ENCODE measurements at places on chromosomes 4 and X.

DNA sequence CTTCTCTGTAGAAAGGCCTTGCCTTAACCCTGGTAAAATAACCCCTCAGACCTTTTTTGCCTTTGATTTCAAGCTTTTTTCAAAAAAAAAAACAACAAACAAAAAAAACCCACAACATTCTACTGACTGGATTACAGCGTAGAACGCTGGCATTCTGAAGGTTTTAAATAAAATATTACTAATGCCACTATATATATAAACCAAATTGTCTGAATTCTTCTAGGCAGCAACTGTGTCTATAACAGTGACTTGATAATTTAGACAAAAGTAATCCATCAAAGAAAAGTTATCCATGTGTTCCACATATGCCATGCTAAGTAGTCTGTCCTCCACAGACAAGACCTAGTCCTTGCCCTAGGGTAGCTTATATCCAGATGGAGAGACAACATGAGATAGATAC lies 33.6 kb upstream of the CXCL8 start:
- DNase-seq = no peak

- DNase-seq = no peak
Observed at GRCh38 chr4:99447079-99447478, 11.9 kb upstream of the ADH7 start.

GRCh38 chr4:135411251-135411650 lies 1209.7 kb upstream of the PABPC4L start:
- DNase-seq = no peak

DNA sequence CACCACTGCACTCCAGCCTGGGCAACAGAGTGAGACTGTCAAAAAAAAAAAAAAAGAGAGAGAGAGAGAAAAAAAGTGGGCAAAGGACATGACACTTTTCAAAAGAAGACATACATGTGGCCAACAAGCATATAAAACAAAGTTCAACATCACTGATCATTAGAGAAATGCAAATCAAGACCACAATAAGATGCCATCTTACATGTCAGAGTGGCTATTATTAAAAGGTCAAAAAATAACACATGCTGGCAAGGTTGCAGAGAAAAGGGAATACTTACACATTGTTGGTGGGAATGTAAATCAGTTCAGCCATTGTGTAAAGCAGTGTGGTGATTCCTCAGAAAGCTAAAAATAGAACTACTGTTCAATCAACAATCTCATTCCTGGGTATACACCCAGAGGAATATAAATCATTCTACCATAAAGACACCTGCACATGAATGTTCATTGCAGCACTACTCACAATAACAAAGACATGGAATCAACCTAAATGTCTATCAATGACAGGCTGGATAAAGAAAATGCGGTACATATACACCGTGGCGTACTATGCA lies 94.9 kb upstream of the TRIM2 start:
- DNase-seq = no peak

DNA sequence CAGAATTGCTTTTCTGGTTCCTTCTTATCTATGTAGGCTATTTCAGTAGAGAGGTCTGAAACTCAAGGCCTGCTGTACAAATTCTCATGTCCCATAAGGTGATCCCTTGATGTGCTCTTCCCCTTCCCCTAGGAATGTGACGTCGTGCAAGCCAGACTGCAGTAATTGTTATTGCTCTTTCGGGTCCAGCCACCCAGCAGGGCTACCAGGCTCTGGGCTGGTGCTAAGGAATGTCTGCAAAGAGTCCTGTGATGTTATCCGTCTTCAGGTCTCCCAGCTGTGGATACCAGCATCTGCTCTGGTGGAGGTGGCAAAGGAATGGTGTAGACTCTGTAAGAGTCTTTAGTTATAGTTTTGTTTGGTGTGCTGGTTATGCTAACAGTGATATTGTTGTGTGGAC lies 378.7 kb downstream of the C4orf33 start:
- no peak for DNase-seq

DNA sequence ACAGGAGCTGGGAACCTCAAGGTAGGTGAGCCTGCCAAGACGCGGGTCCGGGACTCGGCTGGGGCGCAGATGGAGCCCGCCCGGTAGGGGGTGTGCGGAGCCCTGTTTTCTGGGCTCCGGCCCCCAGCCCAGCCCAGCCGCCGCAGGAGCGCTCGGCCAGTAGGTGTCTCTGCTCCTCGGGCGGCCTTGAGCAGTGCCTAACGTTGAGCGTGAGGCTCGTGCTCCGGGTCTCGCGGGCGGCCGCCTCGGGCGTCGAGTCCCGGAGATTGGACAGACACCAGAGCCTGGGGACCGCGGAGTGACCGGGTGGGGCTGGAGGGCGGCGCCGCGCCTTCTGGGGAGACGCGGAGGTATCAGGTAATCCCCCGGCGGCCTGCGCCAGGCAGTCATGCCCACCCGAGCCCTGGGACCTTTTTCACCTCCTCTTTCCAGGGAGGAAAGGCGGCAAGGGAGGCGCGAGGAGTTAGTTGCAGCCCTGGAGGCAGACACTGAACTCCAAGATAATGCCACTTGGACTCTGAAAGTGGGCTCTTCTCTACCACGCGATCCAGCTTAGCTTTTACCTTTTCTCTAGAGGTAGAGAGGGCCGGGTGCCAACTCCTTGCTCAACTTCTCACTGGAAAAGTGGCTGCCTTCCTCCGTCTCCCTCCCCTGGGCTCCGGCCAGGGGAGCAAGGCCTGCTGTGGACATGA lies 14.5 kb upstream of the FGG start:
- peak; percentile 75 for DNase-seq
